ENCODE measurements at places on chromosomes 2 and 18.

DNA sequence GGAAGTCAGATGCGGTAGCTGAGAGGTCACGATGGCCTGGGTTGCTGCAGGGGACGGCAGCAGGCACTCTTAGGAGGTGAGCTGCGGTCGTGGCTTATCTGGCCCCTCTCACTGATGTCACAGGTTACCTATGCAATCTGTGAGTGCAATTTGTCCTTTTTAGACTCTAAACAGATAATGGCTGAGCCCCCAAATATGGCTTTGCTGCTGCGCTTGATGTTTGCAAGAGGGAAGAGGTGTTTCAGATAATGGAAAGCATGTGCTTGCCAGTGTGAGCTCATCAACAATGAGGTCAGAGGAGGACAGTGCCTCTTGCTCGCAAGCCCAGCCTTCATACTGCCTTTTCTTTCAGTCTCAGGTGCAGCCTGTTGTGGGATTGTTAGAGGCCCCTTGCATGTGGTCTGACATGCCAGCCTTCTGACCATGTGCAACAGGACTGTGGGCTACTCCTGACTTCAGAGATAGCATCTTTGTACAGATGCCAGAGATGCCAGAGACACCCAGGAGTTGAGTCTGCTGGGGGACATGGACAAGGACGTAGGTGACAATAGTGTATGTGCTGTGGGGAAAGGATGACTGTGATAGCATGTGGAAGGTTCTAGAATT lies 151.3 kb downstream of the TANC1 start:
- DNase-seq: no peak

DNA sequence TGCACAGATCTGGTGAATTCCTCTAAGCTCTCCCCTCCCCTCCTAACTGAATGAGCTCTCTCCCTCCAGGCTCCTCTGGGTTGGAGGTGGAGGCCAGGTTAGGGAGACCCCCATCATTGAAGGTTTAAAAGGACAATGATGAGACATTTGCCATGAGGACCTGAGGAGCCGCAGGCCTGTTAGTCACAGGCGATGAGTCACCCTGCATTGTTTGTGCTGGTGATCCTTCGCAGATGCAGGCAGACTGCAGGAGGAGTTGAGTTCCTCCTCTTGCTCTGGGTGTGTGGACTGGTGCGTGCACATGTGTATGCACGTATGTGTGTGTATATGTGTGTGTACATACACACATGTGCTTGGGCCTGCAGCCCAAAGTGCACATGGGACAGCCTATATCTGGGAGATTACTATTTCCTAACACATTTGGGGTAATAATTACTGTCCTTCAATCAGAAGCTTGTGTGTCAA lies 42.0 kb downstream of the MCFD2 start:
- no peak for DNase-seq

DNA sequence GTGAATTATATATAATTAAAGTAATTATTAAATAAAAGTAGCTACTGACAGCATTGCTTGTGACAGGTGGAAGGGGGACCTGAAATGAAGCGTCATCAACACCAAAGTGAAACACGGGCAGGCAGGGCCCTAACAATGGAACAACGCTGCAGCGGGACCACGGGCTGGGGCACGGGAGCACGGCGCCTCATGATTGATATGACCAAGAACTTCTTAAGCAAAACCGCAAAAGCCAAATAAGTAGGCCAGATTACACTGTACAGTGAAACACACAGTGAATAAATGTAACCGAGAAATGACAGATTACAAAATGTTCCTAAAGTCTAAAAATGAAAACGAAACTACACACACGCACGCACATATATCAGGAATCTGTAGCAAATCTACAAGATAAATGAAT lies 81.4 kb downstream of the SNTG2 start:
- DNase-seq: no peak

DNA sequence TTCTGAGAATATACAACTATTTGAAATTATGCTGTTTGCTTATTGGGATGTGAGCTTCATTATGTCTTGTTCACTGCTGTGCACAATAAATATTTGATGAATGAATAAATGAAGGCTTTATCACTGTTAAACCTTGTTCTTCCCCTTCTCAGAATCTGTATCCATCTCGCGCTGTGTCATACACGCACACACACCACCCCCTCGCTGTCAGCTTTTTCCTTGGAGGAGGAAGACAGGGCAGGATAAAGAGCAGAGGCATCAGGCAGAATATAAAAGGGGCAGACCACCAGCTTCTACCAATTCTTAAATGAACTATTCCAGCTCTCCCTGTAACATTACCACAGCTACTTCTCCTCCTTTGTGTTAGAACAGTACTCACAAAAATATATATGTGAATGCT lies 75.0 kb downstream of the CD226 start:
- DNase-seq: no peak

- no peak for DNase-seq
Observed at GRCh38 chr2:26563686-26564085, 77.5 kb downstream of the CIB4 start.

- no peak for DNase-seq
Observed at GRCh38 chr2:220043990-220044335, 416.5 kb downstream of the SLC4A3 start.
